ENCODE measurements at places on chromosomes 1 and 21.

DNA sequence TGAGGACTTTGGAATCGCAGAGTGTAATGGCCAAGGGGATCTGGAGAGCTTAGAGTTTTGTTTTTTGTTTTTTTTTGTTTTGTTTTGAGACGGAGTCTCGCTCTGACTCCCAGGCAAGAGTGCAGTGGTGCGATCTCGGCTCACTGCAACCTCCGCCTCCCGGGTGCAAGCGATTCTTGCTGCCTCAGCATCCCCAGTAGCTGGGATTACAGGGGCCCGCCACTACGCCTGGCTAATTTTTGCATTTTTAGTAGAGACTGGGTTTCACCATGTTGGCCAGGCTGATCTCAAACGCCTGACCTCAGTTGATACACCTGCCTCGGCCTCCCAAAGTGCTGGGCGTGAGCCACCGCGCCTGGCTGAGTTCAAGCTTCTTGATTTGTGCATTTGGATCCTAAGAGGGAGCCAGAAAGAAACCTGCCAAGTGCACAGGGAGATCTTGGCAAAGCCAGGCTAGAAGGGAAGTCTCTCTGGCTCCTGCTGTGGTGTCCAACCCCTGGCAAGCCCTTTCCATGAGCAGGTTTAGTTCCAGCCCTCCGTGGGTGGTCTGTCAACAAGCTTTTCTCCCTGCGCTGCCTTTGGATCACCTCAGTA, 852 bp downstream of the FAAH start:
- no peak for DNase-seq

- peak; percentile 79 for DNase-seq
These were observed 71.8 kb upstream of the CSF1 start for GRCh38 chr1:109838838-109839240.

GRCh38 chr1:207028884-207029650, 3.5 kb downstream of the C1orf116 start:
- no peak for DNase-seq

GRCh38 chr1:35345439-35345981, 77.0 kb downstream of the ZMYM4 start:
- peak; percentile 51 for DNase-seq

GRCh38 chr1:224704107-224704735, 88.1 kb downstream of the CNIH3 start:
- no peak for DNase-seq

GRCh38 chr1:157523774-157524493, 28.4 kb downstream of the FCRL5 start:
- no peak for DNase-seq

- no peak for DNase-seq
These were observed 420.8 kb downstream of the NPHP4 start for GRCh38 chr1:5571438-5571837.

- DNase-seq, result peak; percentile 27
These were observed 69.8 kb downstream of the CR1 start for GRCh38 chr1:207565546-207566468.

DNA sequence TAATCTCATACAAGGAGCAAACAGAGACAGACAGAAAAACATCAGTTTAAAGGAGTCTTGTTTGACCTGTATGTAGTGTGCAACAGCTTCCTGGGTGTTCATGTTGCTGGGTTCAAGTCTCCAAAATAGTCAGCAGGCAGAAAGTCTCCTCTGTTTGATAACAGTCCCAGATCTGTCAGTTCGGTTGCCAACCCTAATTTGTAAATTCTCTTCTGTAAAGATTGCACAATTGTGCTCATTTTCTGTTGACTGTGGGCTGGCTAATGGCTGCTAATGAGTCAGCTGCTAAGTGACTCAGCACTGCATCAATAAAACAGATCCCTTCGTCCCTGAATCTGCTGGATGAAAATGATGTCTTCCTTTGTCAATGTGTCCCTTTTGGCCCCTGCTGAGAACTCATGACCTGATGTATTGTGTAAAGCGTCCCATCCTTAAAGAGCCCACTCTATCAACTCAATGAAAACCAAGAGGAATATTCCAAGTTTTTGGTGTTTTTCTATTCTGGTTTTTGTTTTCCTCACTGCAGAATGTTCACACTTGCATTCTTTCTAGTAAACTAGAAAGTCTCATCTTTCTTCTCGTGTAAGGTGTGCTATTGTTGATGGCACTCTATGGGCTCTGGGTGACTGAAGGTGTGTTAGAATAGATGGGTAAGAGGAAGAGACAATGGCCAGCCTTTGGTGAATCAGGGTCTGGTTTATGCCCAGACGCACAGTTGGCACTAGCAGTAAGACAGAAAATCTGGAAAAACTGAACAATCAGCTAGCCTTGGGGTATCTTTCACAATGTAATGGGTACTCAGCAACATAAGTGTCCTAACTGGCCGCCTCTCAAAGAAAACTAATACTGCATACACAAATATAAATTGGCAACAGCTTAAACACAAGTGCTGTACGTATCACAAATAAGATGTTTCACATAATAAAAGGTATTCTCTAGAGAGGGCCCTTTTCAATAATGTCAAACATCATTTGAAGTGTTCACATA, 75.1 kb upstream of the SIPA1L2 start:
- peak; percentile 77 for DNase-seq

DNA sequence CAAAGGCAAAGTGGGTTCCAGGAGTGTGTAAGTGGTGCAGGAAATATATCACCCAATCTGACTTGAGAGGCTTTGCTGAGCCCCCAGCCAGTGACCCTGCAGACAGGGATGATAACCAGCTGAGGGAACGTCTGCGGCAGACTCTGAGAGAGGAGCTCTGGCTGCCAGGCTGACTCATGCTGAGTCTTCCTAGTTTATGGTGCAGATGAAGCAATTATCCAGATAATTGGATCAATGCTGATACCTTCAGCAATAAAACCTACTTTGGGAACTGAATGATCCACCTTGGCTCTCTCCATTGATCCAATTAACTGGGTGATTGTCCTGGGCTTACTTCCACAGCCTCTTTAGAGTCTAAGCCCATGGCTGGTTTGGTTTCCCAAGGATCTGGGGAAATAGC, 7.3 kb downstream of the C8B start:
- peak; percentile 19 for DNase-seq

DNA sequence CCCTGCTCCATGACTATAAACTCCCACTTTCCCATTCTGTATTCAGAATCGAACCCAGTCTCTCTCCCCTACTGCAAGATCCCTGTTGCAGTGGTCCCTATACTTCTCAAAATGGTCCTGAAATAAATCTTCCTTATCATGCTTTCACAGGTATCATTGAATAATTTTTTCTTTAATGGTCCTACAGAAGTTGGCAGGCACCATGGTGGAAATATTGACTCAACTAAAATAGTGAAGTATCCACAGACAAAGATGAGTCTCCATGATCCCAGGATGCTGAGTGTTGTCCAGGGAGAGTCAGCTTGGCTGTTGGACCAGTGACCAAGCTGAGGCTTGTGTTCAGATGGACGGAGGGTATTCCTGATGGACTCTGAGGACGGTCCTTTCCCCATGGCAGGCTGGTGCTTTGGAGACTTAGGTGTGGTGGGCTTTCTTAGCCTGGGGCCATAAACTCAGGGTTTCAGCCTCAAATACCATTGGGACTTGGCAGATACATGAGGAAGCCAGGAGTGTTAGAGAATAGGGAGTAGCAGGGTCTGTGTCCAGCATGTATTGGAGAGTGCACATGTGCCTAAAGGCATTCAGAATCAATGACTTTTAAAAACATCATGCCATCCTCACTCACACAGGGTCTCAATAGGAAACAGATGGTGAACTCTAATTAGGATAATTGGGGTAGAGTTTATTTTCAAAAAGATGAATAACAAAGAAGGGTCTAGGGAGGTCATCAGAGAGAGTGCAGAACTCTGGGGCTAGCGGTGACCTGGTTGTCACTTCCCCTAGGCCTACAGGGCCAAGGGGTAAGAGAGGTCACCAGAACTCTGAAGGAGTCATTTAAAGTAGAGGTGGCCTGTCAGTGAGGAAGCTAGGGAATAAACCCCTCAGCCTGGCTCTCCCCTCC, 19.8 kb downstream of the TINAGL1 start:
- no peak for DNase-seq

- no peak for DNase-seq
These were observed 19.7 kb downstream of the TNNT2 start for GRCh38 chr1:201357636-201358348.

GRCh38 chr1:182877842-182878241, 38.7 kb downstream of the DHX9 start:
- no peak for DNase-seq

- DNase-seq, result no peak
These were observed 42.0 kb upstream of the CCSAP start for GRCh38 chr1:229384822-229385221.

DNA sequence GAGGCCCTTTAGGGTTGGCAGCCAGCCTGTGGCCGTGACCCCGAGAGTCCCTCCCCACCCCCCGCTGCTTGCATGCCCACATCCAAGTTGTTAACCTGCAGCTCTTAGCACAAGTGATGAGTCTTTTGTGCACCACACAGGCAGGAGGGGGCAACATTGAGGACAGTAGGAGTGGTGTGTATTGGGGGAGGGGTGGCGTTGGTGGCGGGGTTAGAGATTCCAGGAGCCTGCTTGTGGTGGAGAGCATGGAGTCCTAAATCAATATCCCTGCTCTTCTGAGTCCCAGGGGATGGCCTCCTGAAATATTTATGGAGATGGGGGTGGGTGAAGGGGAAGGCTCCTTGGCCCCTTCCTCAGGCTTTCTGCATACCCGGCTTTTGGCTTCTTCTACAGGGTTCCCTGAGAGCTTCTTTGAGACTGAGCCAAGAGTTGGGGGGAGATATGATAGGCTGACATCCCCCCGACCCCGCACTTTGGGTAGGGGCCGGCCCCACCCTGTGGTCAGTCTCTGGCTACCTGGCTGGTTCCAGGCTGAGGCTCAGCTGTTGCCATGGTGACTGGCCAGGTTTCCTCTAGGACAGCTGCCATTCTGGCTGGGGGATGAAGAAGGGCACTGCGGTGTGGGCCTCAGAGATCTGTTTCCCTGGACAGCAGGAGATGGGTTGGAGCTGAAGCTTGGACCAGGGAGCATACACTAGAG, 5.0 kb downstream of the CHRNB2 start:
- DNase-seq, result no peak

DNA sequence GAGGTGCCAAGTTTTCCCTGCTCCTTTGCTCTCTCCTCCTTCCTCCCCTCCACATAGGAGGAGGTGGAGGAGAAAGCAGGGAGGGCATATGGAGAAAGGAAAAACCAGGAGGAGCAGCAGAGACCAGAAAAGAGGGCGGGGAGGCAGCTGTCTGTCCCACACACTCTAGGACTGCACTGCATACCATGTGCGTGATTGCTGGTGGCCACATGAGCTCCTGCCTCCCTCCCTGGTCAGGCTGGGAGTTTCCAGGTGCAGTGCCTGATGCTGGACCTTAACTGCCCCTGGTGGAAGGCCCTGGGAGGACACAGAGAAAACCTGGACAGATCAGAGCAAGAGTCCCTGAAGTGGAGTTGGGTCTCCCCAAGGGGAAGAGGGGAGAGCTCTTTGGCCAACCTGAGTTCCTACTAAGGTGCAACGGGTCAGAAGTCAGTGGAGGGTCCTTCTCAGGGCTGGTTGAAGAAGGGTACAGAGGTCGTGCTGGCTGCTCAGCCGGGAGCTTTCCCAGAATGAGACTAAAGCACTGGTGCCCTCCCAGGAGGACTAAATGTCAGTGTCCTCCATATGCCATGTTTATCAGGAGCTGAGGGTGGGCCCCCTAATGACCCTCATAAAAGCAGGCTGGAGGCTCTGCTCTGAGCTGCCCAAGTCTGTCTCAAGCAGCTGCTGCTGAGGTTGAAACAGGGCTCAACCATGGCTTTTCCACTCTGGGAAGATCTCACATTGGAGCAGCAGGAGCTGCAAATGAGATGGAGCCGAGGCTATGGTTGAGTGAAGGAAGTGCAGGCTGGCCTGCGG, 3.5 kb upstream of the LGR6 start:
- peak; percentile 38 for DNase-seq

- no peak for DNase-seq
These were observed 94.7 kb upstream of the TARDBP start for GRCh38 chr1:10917513-10918454.

- DNase-seq, result peak; percentile 29
These were observed 46.5 kb downstream of the PSMG1 start for GRCh38 chr21:39136711-39137110.

GRCh38 chr1:36095760-36096405, 7.2 kb downstream of the ADPRS start:
- DNase-seq, result no peak

DNA sequence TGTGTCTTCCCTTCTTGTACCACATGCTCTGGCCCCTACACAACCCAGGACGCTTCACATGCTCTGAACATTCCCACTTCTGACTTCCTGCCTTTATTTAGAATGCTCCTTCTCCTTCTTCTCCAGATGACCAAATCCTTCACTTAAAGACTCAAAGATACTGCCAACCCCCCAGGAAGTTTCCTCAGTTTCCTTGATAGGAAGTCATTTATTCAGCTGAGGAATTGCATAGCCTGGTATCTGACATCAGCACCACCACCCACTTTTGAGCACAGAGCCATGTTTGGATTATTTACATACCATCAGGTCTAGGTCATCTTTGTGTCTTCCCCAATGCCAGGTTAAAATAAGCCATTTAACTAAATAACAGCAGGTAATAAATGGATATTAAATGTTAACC, 42.4 kb downstream of the GFI1 start:
- DNase-seq, result peak; percentile 64

- peak; percentile 69 for DNase-seq
These were observed 52.6 kb downstream of the ABCA4 start for GRCh38 chr1:94068096-94068998.

GRCh38 chr1:165355977-165356811, at the start of gene LMX1A:
Gene LMX1A, minus strand, starts transcription at chr1:165356715. Its CDS starts 1,156 bp downstream, at chr1:165355559.
- no peak for DNase-seq

- DNase-seq, result no peak
These were observed 9.0 kb downstream of the HCRTR1 start for GRCh38 chr1:31626223-31627207.

DNA sequence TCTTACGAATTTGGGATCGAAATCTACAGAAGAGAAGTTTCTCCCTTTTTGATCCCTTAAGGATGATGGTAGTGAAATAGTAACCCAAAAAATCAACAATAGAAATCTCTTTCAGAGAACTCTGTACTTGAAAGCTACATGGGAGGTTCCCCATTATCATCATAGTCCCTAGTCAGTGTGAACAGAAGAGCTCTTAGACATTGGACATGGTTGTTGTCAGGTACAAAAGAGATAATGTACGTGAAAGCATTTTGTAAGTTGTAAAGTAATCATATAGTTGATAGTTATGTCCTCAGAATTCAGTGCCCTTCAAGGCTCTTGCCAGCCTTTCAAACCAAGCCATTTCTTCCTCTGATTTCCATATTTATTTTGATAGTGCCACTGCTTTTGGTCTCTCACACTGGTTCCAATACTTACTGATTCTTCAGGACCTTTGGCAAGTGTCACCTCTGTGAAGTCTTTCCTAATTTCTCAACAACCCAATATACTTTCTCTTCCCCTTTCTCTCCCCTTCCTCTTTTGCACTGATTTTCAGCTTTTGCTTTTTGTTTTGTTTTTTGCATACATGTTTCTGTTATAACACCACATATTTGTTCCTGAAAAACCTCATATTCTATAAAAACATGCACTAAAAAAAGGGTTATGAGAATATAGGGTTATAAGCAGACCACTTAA, 22.4 kb downstream of the VPS45 start:
- DNase-seq, result no peak

Data from choroid plexus epithelial cell (primary cell).